ENCODE measurements at places on chromosomes 12 and 14.
A peak's percentile ranks its signal among the peaks of the same experiment; 100 is the strongest.

DNA sequence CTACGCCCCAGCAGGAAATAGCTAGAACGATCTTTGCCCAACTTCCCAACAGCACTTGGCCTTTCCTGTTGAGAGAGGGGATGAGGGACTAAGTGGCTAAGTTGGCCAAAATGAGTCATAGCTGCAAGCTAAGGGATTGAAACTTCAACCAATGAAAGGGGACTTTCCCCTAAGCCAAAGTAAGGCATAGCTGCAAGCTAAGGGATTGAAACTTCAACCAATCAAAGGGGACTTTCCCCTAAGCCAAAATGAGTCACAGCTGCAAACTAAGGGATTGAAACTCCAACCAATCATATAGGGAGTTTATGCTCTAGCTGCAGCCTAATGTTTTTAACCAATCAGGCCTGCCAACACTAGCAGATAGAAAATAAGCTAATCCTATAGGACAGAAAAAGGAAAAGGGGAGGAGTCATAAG is 100.5 kb upstream of the SSTR1 start:
- no peak overlapping the region for H3K27ac ChIP-seq
- DNase-seq: no peak
- H3K27me3 ChIP-seq: no peaks in the 10 kb centered on the region
- peaks cover 22% of the 10 kb centered on the region for H3K4me1 ChIP-seq

- no peaks in the 10 kb centered on the region for H3K27me3 ChIP-seq
- H3K4me1 ChIP-seq: peaks cover 76% of the 10 kb centered on the region
- peaks cover 64% of the 10 kb centered on the region for H3K36me3 ChIP-seq
- DNase-seq: no peak
Measured at GRCh38 chr12:64696080-64696741, 63.0 kb downstream of the GNS start.

DNA sequence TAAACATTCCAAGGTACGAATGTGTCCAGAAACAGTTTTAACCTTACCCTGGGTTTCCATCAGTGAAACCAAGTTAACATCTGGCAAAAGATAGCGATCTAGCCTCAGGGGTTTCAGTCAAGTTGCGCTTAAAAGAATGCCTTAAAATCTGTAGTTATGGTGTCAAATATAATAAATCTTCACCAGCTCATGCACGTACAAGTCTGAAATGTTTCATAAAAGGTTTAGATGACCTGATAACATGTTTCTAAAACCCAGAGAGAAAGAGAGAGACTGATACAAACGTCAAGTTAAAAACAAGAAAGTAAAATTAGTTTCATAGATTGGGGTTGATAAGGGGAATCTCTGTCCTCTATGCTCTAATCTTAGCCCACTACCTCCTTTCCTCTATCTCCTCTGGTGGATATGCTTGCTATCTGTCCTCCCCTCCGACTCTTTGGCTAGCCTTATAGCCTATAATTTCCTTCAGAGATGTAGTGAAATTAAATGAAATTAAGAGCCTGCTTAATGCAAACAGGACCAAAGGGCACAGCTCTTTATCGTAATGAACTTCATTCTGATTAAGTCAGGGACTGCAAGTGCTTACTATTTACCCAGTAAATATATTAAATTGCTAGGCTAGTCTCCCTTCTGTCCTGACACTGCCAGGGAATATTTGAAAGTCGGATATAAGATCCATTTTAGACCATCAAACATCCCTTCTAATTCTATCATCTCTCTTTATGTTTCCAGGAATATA is 18.4 kb upstream of the FOS start:
- H3K4me1 ChIP-seq: peaks cover 29% of the 10 kb centered on the region
- peak overlapping the region; percentile 98 for H3K27ac ChIP-seq
- H3K27me3 ChIP-seq: peaks cover 38% of the 10 kb centered on the region
- H3K4me3 ChIP-seq: no peak overlapping the region

GRCh38 chr14:59274991-59275391 is 86.5 kb downstream of the DAAM1 start:
- H3K4me3 ChIP-seq: no peak overlapping the region
- peaks cover 1% of the 10 kb centered on the region for H3K36me3 ChIP-seq
- no peak for DNase-seq

DNA sequence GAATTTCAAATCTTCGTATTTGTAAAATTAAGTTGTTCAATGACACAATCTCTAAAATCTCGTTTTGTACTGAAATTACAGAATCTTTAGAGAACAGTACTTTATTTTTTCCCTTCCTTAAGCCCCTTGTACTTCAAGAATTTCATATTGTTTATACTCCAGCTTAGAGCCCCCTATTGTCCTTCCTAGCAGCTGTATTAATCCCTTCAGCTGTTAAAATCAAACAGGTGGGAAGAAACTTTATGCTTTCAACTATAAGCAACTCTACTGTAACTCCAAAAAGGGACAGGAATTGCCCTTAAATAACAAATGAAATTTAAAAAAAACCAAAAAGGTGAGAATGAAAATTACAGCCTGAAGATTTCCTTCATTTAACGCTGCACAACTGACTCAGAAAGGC is 1.7 kb downstream of the NACA start:
- peaks cover 64% of the 10 kb centered on the region for H3K4me1 ChIP-seq
- H3K4me3 ChIP-seq: peak overlapping the region; percentile 95
- no peak for DNase-seq
- H3K27me3 ChIP-seq: no peaks in the 10 kb centered on the region
- peaks cover 78% of the 10 kb centered on the region for H3K36me3 ChIP-seq

DNA sequence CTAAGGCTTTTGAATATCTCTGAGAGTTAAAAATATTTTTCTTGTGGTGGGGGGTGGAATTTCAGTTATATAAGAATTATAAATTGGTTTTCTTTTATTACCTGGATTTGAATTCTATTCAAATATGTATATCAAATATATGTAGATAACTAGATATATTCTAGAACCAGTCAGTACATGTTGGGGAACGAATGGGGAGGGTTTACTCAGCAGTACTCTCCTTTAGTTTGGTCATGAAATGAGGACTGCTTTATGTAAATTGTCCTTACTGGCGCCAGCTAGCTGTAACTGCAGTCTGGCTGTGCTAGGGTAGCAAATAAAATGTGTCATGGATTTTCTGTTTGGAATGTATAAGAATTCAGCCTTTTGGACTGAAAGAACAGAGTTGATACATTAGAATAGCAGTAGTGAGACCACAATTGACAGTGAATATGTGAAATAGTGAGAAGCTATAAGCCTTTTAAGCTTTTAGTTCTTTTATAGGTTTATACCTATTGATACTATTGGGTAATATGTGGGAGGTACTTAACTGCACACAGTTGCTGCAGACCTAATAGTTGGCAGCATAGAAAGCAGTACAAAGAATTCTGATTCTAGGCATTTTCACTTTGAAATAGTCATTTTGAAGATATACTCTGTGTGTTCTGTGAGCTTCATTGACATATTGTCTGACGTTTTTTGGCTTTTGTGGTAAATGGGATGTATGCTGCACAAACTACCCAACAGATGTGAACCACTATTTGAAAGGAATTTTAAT is 29.0 kb downstream of the ATF7IP start:
- peak overlapping the region; percentile 95 for H3K27ac ChIP-seq
- H3K4me1 ChIP-seq: peaks cover 87% of the 10 kb centered on the region
- no peaks in the 10 kb centered on the region for H3K27me3 ChIP-seq
- H3K4me3 ChIP-seq: peak overlapping the region; percentile 80
- peaks cover 54% of the 10 kb centered on the region for H3K36me3 ChIP-seq

GRCh38 chr12:91072931-91073330 is 15.1 kb upstream of the KERA start:
- no peak for DNase-seq
- H3K36me3 ChIP-seq: no peaks in the 10 kb centered on the region
- no peaks in the 10 kb centered on the region for H3K4me1 ChIP-seq

Measured in activated CD4-positive, alpha-beta T cell treated with anti-CD3 and anti-CD28 coated beads, Interleukin-2, amount 10 ng/mL, durations not matched to agents 7 days and 5 days (primary cell).